ENCODE measurements at places on chromosomes 6 and 20. TPM values are rescaled to one million over a fixed set of nuclear protein-coding genes. Genes with fewer than 3 reads are reported as not detected.

GRCh38 chr6:39914239-39914638, 20.0 kb downstream of the MOCS1 start:
- no peak overlapping the region for H3K4me3 ChIP-seq
- H3K27ac ChIP-seq = no peak overlapping the region
- no peak for DNase-seq

The TRDN gene
- total RNA-seq = not detected

The OPRL1 gene
- total RNA-seq = 0.22 TPM

The IER3 gene
- 58.8 TPM for total RNA-seq

DNA sequence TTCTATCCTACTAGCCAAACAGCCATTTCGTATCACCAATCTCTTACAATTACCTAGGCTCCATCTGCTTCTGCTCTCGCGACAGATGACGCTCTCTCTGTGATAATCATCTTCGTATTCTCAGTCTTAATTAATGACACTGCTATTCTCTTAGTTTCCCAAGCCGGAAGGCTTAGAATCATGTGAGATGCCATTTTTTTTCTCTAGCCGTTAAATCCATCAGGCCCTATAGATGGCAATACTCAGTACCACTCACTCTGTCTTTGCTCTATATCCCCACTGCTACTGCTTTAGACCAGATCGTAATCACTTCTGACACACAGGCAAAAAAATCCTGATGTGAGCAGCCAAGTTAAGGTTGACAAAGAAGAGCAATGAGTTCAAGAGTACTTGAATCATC, 2.1 kb upstream of the THEMIS start:
- H3K4me1 ChIP-seq = no peaks in the 10 kb centered on the region
- no peaks in the 10 kb centered on the region for H3K27me3 ChIP-seq
- H3K4me3 ChIP-seq = no peak overlapping the region
- H3K36me3 ChIP-seq = no peaks in the 10 kb centered on the region

GRCh38 chr6:80922916-80923455, 816.5 kb downstream of the BCKDHB start:
- no peak for DNase-seq
- H3K4me1 ChIP-seq = no peaks in the 10 kb centered on the region
- H3K27me3 ChIP-seq = no peaks in the 10 kb centered on the region
- no peaks in the 10 kb centered on the region for H3K36me3 ChIP-seq

DNA sequence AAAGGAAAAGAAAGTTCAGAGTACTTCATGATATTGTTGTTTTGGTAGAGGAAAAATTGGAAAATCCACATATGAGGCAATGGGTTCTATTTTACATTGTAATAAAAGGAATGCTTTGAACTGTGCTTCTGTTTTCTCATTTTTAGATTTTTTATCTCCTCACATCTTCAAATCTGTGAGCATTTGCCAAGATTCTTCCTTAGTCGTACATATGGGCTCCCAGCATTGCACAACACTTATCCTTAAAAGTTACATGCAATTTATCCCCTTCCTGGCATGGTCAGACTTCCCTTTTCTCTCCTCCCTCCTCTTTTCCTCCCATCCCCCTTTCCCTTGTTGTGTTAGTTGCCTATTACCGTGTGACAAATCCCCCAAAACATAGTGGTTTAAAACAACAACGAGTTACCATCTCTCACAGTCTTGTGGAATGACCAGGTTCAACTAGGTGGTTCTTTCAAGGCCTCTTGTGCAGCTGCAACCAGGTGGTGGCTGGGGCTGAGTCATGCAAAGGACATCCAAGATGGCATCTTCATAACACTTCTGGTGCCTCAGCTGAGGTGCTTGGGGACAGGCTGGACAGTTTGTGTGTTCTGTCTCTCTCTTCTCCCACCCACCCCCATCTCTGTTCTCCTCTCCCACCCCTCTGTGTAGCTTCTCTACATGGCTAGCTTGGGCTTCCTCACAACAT, 68.7 kb downstream of the TXNDC5 start:
- no peak overlapping the region for H3K4me3 ChIP-seq
- no peak overlapping the region for H3K27ac ChIP-seq
- H3K4me1 ChIP-seq = no peaks in the 10 kb centered on the region

- H3K27ac ChIP-seq = no peak overlapping the region
- DNase-seq = no peak
- no peaks in the 10 kb centered on the region for H3K36me3 ChIP-seq
- no peak overlapping the region for H3K4me3 ChIP-seq
Observed at GRCh38 chr6:15330174-15330944, 84.5 kb downstream of the JARID2 start.

GRCh38 chr6:169177516-169178166, 76.0 kb downstream of the THBS2 start:
- H3K27me3 ChIP-seq = no peaks in the 10 kb centered on the region
- H3K27ac ChIP-seq = no peak overlapping the region
- no peaks in the 10 kb centered on the region for H3K36me3 ChIP-seq
- no peak for DNase-seq

- H3K27me3 ChIP-seq = no peaks in the 10 kb centered on the region
- no peak overlapping the region for H3K27ac ChIP-seq
- H3K4me1 ChIP-seq = no peaks in the 10 kb centered on the region
Observed at GRCh38 chr6:136945072-136945471, 23.0 kb downstream of the SLC35D3 start.

DNA sequence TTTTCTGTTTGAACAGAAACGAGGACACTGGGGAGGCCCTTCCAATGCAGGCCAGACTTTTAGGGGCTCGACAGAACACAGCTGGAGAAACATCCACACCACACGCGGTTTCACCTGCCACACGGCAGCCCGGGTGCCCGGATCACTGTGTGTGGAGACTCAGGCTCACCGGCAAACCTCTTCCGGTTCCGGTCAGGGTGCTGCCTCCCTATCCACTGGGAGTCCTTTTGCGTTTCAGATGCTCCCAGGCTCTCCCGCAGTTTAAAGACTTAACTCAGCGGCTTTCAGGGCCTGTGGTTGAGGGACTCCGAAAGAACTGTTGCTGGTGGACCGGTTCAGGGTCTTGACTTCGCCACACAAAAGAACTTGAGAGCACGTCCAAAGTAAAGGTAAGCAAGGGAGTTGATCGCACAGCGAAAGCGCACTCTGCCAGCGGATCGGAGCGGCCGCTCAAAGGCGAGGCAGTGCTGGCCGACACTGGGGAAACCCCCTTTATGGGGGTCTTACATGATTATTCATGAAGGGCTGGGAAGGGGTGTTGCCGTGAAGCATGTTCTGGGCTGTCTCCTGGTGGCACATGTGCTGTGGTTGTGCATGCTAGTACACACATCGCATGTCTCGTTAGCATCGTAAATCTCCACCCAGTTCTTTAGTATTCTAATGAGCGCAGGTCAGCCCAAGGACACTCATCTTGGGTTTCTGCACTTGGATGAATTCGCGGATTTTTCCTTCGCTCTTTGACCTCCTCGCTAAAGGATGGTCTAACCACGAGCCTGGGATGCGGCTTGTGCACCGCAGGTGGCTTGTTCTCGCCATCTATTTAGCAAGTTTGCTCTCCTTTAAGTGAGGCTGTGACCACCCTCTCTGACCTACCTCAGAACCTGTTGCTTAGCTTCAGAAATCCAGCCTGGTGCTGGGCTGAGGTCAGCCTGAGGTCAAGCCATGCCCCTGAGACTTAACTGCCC, 180.3 kb downstream of the CDH26 start:
- peak overlapping the region; percentile 14 for H3K27ac ChIP-seq
- H3K4me3 ChIP-seq = peak overlapping the region; percentile 31
- peak; percentile 76 for DNase-seq

- H3K4me3 ChIP-seq = no peak overlapping the region
- no peaks in the 10 kb centered on the region for H3K27me3 ChIP-seq
- H3K4me1 ChIP-seq = no peaks in the 10 kb centered on the region
- H3K27ac ChIP-seq = no peak overlapping the region
- no peaks in the 10 kb centered on the region for H3K36me3 ChIP-seq
- no peak for DNase-seq
Observed at GRCh38 chr6:99871641-99872040, 122.4 kb downstream of the MCHR2 start.

DNA sequence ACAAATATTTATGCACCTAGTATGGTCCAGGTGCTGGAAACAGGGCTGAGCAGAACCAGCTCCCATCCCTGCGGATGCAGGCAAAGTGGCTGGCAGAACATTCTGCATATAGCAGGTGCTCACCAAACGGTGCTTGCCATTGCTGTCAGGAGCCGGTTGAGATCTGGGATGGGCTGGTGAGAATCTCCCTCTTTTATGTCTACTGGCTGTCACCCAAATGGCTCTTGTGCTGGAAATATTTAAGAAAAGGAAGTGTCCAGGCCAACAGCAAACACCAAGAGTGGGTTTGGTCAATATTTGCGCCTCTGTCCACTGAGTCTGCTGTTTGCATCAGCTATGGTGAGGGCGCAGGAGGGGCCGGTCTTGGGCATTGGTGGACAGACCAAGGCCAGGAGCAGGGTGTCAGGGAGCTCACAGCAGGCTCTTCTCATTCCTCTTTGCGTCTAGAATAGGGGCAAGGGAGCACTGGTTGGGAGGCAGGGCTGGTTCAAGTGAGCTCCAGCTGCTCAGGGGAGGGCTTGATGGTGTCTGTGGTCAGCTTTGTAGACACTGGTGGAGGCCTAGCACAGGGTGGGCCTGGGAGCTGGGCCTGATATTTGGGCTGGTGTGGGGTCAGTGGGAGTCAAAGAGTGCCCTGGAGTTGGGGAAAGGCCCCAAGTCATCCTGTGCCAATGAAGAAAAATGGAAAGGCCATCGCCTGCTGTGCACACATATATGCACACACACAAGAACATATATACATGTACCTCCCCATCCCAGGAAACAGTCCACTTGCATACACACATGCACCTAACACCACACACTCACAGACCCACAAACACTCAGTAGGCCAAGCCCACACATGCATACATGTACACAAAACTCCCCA, 1.4 kb upstream of the BPIFB2 start:
- H3K4me3 ChIP-seq = no peak overlapping the region
- no peak overlapping the region for H3K27ac ChIP-seq
- no peaks in the 10 kb centered on the region for H3K4me1 ChIP-seq
- no peaks in the 10 kb centered on the region for H3K27me3 ChIP-seq

- H3K4me3 ChIP-seq = peak overlapping the region; percentile 47
- H3K27me3 ChIP-seq = peaks cover 16% of the 10 kb centered on the region
- DNase-seq = no peak
- H3K4me1 ChIP-seq = no peaks in the 10 kb centered on the region
- H3K36me3 ChIP-seq = no peaks in the 10 kb centered on the region
- H3K27ac ChIP-seq = no peak overlapping the region
Observed at GRCh38 chr20:2692886-2693285, 306 bp downstream of the EBF4 start.

DNA sequence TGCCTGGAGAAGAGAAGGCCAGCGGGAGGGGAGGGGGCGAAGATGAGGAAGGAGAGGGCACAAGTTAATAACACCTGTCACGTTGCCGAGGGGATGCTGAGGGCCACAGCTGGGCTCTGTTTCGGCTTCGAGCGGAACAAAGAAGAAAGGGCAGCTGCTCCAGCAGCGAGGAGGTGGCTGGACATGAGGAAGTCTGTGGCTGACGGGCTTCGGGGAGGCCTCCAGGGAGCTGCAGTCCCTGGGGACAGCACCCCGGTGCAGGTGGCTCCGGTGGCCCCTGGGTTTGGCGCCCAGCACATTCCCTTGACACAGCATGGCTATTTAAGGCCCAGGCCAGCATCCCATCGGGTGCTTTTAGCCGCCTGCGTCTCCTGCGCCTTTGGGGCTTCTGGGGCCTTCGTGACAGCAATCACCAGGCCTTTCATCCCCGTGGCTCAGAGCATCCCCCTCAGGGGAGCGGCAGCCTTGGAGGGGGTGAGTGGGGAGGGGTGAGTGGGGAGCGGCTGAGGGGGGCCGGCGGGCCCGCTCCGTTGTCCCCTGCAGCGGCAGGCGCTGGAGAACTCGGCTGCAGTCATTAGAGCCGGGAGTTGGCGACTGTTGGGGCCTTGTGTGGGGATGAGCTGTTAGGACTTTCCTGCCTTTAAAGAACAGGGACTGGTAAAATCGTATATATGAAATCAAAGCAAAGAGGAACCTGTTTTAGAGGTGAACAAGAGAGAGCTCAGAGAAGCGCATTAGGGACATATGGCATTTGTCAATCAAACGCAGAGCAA, 99.0 kb downstream of the TMEM242 start:
- no peak overlapping the region for H3K4me3 ChIP-seq
- H3K4me1 ChIP-seq = no peaks in the 10 kb centered on the region
- DNase-seq = no peak
